Calu3 (cell line): ENCODE measurements at places on chromosomes 2 and 18.
A peak's percentile ranks its signal among the peaks of the same experiment; 100 is the strongest.

DNA sequence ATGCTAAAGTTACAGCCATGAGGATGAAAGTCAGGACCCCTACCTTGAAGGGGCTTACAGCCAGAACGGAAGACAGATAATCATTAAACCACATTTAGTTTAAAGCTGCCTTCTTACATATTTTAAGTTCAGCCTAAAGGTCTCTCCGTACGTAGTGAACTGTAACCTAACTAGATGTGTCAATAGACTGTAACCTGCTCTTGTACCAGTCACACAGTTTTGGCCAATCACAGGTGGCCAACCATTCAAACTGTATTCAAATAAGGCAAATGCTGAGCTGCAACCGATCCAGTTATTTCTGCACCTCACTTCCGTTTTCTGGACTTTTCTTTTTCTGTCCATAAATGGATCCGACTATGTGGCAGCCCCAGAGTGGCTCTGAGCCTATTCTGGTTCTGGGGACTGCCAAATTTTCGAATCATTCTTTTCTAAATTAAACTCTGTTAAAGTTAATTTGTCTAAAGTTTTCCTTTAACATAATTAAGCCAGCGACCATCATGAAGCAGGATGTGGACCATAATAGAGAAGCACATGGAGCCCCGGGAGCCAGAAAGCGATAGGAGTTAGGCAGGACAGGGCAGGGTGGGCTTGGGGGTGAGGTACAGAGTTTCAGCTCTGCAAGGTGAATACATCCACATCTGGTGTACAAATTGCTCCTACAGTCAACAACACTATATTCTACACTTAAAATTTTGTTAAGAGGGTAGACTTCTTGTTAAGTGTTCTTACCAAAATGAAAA, 48.4 kb upstream of the YPEL5 start:
- DNase-seq, result no peak

DNA sequence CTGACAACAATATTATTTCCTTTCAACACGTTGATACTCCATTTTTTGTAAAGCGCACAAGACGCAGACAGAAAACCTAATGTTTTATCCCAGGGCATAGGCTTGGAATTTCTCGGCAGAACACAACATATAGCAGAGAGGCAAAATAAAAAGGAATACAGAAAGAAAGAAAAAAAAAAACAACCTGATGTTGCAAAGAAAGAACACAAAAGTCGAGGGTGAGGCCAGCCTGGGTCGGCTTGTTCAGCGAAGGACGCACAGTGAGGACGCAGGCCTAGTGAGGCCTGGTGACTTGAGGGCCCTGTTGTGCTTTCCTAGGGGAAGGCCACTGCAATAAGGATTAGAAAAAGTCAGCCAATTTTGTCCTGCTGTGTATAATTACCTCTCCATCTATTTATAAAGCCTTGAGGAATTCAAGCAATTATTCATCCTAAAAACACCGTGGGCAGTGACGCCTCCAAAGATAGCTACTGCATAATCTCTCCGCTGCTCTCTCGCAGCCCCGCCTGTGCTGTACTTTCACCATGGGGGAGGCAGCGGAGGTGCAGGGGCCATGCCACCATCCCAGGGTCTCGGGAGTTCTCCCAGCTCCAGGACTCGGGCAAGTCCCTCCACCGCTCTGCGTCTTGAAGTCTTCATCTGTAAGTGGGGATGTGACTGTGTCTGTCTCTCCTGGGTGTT, 61.9 kb upstream of the SH3RF3 start:
- DNase-seq, result no peak

DNA sequence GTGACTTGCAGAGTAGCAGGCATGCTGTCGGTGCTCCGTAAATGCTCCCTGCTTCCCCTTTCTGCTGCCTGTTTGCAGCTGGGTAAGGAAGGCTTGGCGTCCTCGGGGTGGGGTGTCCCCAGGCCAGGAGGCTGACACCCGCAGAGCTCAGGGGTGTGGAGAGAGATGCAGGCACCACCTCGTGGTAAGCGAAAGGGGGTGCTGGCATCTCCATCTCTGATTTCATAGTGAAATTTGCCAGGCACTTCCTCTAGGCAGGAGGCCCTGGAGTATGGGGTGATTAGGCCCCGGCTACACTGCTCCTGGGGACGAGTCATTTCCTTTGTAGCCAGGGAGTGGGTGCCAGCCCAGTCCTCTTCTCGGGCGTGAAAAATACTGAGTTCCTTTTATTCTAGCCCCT, 160.4 kb downstream of the KLHL29 start:
- DNase-seq, result no peak

GRCh38 chr2:171315781-171316180, 118.0 kb downstream of the METTL8 start:
- no peak for DNase-seq

DNA sequence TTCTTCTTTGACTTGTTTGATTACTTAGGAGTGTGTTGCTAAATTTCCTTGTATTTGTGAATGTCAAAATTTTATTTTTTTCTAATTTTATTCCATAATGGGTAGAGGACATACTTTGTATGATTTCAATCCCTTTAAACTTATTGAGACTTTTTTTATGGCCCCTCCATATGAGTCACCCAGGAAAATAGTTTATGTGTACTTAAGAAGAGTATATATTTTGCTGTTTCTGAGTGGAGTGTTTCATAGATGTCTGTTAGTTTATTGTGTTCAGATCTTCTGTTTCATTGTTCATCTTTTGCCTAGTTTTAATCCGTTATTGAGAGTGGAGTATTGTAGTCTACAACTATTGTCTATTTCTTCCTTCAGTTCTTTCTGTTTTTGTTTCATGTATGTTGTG, 81.9 kb downstream of the EPB41L5 start:
- DNase-seq, result no peak

DNA sequence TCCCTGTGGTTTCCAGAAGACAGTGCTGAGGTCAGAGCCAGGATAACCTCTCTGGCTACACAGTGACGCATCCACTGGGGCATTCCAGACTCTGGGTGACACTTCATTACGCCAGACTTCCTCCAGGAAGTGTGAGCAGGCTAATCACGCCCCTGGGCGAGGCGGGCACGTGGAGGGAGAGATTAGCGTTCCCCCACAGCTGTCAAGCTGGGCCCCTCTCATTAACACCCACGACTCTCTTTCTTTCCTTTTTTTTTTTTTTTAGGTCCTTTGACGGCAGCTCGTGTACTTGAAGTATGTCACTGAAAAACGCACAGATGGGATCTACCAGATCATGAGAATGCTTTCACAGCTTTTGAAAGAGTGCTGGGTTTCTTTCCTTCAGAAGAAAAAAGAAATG, 274.6 kb downstream of the AFF3 start:
- DNase-seq, result peak; percentile 29

DNA sequence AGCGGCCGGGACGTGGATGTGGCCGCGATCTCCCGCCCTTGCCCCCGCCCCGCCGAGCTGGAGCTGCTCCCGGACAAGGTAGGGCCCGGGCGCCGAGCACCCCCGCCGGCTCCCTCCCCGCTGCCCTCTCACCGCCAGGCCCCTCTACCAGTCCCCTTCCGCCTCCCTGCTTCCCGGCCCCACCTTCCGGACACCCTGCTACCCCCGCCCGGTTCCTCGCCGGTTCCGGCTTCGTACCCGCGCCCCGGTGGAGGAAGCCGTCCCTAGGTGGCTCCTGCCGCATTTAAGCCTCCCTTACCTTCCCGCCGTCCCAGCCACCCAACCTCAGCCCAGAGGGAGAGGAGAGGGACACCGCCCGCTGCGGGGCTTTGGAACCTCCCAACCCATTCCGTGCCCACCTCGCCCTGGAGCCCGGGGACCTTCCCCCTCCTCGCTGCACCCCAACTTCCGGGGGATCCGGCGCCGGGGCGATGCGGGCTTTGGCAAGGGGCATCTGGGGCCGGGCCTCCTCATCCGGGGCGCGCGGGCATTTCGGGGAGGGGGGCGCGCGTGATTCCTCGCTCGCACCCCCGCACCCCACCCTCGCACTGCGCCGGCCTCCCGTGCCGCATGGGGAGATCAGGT, 475 bp downstream of the B3GNT2 start:
- DNase-seq, result peak; percentile 59

DNA sequence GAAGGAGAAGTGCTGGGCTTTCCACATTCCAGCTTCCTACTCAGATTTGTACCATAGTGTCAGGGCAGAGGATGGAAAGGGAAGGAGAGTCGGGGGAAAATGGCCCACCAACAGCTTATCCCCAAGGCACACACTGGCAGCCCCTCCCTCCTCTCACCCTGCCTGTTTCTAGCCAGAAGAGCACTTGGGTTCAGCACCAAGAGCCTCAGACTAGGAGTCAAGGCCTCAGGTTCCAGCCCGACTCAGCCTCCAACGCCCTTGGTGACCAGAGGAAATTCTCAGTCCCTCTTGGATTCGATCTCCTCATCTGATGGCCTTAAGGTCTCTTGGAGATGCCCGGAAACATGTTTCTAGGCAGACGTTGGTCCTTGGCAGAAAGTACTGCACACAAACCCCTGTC, 53.9 kb downstream of the TNS1 start:
- no peak for DNase-seq

DNA sequence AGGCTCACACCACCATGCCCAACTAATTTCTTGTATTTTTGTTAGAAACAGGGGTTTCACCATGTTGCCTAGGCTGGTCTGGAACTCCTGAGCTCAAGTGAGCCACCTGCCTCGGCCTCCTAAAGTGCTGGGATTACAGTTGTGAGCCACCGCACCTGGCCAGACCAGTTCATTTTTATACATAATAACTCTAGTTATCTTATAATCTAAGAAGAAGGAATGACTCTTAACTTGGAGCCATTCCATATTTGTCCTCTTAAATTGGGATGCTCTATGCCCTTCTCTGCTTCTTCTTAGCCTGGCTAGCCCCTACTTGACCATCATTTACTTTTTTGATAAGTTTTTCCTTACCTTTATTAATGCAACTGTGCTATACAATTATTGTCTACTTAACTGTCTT, 2.9 kb downstream of the RBM44 start:
- no peak for DNase-seq

- no peak for DNase-seq
These were observed 77.1 kb downstream of the MYO5B start for GRCh38 chr18:50117863-50118262.

- DNase-seq, result no peak
These were observed 66.3 kb downstream of the NYAP2 start for GRCh38 chr2:225465827-225466226.

DNA sequence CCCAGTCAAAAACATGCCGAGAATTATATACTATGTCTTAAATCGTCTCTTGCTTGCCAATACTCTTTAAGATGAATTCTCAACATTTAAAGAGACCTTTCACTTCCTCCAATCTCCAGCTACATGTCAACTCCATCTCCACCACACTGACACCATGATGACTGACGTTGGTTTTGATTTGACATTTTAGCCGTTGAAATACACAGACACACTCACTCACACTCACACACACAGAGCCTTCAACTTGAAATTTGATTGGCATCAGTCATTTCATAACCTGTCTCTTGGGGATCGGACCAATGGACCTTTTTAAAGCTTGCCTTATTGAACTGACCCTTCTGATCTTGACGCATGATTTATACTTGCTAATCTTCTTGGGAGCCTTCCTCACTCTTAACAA, 230.8 kb upstream of the PIK3C3 start:
- DNase-seq, result no peak

DNA sequence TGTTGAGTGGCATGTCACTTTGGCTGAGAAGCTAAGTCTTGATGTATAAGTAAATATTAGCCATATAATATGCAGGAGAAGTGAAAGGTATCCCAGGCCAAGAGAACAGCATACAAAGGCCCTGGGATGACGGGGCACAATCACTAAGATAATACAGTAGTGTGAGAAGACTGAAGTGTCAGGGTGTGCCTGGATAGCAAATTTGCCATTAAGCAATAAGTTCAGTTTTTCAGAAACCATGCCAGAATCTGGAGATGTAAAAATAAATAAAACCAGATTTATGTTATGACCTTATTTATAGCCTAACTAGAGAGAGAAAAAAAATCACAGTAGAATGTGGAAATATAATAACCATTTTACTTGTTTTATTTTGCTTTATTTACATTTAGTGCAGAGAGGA, 1858.7 kb upstream of the CELF4 start:
- DNase-seq, result no peak

GRCh38 chr2:45211636-45212035, 202.4 kb upstream of the SIX2 start:
- DNase-seq, result no peak

GRCh38 chr18:34959211-34959829, 81.9 kb upstream of the MAPRE2 start:
- peak; percentile 38 for DNase-seq

GRCh38 chr18:30999186-30999585, 43.4 kb downstream of the DSC3 start:
- no peak for DNase-seq

- DNase-seq, result no peak
These were observed 281.6 kb downstream of the MBD5 start for GRCh38 chr2:148302526-148302925.

DNA sequence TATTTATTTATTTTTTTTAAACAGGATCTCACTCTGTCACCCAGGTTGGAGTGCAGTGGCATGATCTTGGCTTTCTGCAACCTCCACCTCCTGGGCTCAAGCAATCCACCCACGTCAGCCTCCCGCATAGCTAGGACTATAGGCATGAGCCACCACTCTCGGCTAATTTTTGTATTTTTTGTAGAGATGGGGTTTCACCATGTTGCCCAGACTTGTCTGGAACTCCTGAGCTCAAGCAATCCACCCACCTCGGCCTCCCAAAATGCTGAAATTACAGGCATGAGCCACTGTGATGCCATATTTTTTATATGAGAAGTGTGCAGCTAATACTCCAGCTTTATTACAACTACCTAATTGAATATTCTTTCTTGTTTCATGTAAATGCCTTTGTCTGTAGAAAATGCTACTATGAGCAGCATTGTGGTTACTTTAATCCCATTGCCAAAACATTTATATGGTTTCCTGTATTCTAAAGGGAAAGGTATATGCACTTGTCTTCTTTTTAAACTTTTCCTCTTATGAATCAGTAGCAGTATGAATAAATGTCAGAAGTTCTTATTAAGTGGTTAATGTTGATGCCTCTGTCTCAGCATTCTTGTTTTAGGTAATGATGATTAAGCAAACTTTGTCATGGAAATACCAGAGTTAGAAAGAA, 9.5 kb upstream of the BCL2L11 start:
- no peak for DNase-seq

GRCh38 chr18:379681-380330, 112.0 kb upstream of the THOC1 start:
- DNase-seq, result no peak

DNA sequence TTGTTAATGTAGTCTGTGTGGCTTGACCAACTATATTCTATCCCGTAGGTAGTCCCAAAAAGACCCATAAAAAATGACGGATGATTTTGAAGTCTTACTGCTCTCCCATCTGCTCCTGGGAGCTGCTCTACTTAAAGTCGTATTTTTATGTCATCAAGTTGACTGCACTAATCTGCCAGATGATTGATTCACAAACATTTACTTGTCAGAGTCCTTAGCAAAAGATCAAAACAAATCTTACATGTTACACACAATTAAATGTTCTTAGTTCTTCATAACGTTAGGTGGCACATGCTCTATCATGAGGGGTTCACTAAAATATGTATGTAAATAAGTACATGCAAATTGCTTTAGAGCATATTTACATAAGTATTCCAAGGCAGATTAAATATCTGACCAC, 498.3 kb upstream of the LRRTM4 start:
- no peak for DNase-seq

DNA sequence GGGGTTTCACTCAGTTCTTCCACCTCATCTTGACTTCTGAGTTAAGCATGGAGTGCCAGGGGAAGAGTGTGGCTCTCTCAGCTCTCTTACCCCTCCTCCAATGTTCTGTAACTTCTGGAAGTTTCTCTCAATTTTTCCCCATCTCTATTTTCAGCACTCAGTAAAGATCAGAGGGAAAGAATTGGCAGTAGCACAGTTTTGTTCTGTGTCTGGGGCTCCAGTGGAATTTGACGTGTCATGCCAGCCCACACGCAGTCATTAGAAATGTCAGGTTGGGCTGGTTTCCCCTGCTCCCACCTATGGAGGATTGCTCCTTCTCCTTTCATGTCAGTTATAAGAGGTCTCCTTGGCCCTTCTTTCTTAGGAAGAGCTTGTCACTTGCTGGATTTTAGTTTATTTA, 104.6 kb upstream of the COL3A1 start:
- no peak for DNase-seq
